ENCODE measurements at places on chromosomes 4 and X.

- DNase-seq, result no peak
These were observed 20.0 kb downstream of the RHOH start for GRCh38 chr4:40216622-40217366.

GRCh38 chr4:138761638-138762220 is 253.9 kb upstream of the NOCT start:
- DNase-seq, result no peak

DNA sequence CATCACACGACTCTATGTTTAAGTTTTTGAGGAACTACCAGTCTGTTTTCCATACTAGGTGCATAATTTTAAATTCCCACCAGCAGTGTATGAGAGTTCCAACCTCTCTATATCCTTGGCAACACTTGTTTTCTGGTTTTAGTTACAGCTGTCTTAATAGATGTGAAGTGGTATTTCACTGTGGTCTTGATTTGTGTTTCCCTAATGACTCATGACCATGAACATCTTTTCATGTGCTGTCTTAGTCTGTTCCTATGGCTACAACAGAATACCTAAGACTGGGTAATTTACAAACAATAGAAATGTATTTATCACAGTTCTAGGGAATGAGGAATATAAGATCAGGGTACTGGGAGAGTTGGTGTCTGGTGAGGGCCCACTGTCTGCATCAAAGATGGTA is 51.5 kb upstream of the GPR78 start:
- no peak for DNase-seq

DNA sequence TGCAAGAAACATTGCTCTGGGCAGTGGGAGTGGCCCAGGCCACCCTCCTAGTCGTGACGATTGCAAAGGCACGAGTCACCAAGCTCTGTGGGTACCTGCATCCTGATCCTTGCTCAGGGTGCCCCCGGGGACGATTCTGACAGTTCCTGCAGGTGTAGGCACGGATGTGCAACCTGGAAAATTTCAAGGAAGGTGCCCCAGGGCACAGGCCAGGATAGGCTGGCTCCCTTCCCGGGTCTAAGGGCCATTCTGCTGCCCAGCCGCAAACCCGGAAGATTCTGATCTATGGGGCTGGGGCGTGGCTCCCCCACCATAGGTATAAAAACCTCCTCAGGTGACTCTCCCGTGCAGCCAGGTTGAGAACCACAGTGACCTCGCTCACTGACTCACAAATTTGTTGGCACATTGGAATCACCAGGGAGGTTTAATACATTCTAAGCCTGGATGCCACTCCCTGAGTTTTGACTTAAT is 228.5 kb downstream of the PTTG2 start:
- no peak for DNase-seq

- DNase-seq, result no peak
These were observed 18.3 kb downstream of the ALPK1 start for GRCh38 chr4:112315446-112315845.

Measured in stimulated activated CD8-positive, alpha-beta memory T cell treated with anti-CD3 and anti-CD28 coated beads, Interleukin-15, amount 100 ng/mL, for 4 hours (primary cell).